ENCODE measurements at places on chromosomes 2 and 18.

DNA sequence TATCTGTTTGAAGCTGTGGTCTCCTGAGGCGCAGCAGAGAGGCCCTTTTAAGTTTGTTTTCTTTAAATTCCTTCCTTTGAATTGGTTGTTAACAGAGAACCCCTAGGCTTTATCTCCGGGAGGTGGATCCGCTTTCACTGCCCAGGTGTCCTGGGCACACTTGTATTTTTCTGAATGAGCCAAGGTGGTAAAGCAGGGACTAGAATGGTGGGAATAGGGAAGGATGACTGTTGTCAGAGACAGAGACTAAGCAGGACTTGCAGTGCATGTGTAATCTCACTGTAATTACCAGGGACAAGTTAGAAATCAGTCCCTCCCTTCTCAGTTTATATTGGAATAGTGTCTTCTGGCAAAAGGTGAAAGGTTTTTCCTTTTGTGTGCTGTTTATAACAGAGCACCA, 72.8 kb downstream of the PHLPP1 start:
- DNase-seq = no peak

GRCh38 chr2:170817093-170818035, 677 bp downstream of the GAD1 start:
- no peak for DNase-seq

- peak; percentile 15 for DNase-seq
Measured at GRCh38 chr2:201987426-201987825, 46.2 kb upstream of the FZD7 start.

- no peak for DNase-seq
Measured at GRCh38 chr2:72605836-72606442, 219.9 kb downstream of the EXOC6B start.

DNA sequence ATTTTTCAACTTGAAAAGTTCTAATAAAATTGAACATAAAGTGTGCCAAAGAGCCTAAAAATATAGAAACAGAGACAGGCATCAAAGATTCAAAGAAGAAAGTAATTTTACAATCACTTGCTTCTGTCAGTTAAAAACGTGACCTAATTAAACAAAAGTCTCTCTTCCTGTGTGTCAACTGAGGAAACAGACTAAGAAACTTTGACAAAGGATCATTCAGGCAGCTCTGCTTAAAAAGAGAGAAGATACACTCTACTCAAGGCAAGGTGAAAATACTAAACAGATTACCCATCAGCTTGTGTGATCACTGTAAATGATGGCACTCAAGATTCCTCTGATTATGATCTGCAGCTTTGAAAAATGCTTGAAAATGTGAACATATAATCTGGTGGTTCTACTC, 47.8 kb downstream of the DYM start:
- no peak for DNase-seq

- no peak for DNase-seq
Measured at GRCh38 chr18:75048776-75049454, 160.0 kb downstream of the PTGR3 start.

DNA sequence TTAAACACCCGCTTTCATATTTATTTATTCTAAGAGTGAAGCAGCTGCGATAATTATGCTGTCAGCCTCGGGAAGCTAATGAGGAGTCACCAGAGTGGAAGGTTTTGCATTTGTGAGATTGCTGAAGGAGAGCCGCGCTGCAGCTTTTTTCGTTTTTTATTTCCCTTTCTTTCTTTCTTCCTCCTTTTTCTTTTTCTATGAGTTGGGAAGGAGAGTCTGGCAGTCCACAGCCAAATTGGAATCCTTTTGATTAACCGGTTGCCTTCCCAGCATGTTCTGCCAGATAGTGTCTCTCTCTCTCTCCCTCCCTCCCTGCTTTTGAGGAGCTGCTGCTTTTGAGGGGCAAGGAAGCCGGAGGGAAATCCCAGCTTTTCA, 82.1 kb downstream of the CDK15 start:
- no peak for DNase-seq

DNA sequence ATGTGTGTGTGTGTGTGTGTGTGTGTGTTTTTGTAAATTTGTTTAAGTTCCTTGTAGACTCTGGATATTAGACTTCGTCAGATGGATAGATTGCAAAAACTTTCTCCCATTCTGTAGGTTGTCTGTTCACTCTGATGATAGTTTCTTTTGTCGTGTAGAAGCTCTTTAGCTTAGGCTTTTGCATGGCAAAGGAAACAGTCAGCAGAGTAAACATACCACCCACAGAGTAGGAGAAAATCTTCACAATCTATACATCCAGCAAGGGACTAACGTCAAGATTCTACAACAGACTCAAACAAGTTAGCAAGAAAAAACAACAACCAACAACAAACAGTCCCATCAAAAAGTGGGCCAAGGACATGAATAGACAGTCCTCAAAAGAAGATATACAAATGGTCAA, 336.7 kb upstream of the ATP5MC3 start:
- DNase-seq = no peak

GRCh38 chr2:69902213-69902922, 8.6 kb downstream of the SNRNP27 start:
- peak; percentile 77 for DNase-seq

GRCh38 chr2:233566141-233566956, at the start of gene USP40:
USP40 (minus strand) TSS chr2:233566782; CDS start chr2:233565554, 1,228 bp downstream.
- DNase-seq = peak; percentile 89

GRCh38 chr2:16700551-16701259, 35.1 kb upstream of the CYRIA start:
- DNase-seq = no peak
